HS-27A (cell line): ENCODE measurements at places on chromosomes 3 and 15.

DNA sequence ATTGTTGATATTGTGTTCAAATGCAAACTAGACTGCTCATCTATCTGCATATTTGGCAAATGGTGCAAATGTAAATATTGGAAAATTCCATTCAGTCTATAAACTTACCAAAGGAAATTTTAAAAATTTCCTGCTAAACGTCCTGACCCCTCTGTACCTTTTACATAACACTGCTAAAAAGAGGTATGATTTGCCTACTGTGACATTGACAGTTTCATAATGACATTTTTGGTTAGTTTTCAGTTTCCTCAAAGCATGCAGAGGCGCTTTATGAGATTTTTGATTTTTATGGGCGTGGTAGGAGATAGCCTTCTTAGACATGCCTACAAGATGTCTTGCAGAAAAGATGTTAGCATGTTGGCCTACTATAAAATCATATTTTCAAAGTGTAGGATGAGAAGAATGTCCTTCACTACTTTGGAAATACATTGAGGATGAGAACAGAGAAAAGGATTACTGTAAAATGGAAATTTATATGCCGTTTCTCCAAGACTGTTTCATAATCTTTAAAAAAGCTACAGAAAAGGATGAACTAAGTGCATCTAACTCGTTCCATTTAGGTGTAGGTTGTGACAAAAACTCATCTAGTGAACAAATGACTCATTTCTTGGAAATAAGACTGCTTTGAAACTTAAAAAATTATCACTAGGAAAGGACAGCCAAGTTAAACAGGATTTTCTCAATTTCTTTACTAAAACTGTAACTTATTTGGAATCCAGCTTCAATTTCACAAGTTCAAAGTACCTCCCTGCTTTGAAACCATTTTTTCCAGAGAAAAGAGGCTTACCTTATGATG lies 14.5 kb upstream of the ISLR start:
- no peak for DNase-seq

DNA sequence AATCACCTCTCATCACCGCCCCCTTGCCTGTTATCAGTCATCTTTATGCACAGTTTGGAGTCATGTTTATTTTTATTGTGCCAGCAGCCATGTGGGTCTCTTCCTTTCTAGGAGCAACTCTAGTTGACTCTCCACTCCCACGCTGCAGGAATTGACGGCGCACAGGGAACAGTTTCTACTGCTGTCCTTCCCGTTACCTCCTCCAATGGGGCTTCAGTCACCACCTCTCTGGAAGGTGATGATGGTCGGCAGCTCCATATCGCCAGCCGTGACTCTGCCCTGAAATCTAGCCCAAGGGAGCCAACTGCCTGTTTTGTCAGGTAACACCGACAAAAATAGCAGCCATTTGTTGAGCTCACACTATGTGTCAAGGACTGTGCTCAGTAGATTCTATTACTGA lies 35.6 kb upstream of the FAM107A start:
- no peak for DNase-seq

DNA sequence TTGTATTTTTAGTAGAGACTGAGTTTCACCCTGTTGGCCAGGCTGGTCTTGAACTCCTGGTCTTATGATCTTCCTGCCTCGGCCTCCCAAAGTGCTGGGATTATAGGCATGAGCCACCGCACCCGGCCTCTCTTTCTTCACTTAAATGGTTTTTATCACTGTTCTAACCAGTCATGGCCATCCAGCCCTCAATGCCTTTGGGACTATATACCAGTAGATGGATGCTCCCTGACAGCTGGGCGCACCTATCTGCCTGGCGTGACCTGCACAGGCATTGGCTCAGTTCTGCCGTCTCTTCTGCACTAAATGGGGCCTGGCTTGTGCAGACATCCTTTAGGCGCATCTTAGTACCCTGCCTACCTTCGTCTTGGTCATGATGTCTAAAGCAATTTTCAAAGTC lies 233.4 kb downstream of the ADAMTS17 start:
- DNase-seq = no peak

GRCh38 chr3:16849229-16849628 lies 35.5 kb upstream of the PLCL2 start:
- no peak for DNase-seq

GRCh38 chr3:129974564-129974832 lies at the start of gene TRH:
TSS of gene TRH (plus strand) at chr3:129974720. CDS start at chr3:129975817, 1,097 bp downstream.
- DNase-seq = no peak

DNA sequence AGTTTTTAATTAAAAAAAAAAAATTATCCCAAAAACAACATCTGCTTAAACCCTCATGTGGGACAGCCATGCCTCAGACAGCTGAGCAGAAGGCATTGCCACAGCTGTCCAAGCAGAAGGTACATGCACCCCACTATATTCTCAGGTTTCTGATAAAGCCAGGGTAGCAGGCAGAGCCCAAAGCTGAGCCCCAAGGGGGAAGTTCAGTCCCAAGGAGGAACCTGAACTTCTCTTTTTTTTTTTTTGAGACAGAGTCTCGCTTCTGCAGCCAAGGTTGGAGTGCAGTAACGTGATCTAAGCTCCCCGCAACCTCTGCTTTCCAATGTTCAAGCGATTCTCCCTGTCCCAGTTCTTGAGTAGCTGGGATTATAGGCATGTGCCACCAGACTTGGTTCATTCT lies 33.2 kb downstream of the MKRN2 start:
- no peak for DNase-seq

- no peak for DNase-seq
Observed at GRCh38 chr15:98902931-98903330, 104.7 kb downstream of the PGPEP1L start.

DNA sequence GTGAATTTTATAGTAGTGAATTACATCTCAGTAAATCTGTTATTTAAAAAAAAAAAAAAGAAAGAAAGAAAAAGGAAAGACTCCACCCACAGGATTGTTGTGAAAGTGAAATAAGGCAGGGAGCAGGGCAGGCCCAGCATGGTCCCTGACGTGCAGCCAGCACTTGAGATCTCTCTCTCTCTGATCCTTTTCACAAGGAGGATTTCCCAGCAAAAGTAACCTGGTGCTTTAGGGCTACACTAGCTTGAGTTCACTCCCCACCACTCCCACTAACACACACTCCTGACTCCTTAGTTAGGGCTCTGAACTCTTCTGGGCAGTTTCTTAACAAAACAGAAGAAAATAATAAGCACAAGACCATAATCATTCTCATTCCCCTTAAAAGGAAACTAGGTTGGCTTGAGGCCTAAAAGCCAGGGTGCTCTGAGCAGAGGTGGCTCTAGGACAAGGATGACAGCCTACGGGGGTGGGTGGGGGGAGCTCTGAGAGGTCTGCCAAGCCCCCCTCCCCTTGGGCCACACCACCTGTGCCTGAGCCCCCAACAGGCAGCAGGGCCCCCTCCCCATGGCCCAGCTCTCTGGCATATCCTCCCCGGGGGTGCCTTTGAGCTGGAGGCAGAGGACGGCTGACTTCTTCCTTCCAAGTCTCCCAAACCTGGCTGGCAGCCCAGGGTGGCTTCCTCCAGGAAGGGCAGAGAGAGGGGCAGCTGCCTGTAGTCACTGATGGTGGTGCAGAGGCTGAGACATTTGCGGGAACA lies 856 bp downstream of the TMEM40 start:
- no peak for DNase-seq

DNA sequence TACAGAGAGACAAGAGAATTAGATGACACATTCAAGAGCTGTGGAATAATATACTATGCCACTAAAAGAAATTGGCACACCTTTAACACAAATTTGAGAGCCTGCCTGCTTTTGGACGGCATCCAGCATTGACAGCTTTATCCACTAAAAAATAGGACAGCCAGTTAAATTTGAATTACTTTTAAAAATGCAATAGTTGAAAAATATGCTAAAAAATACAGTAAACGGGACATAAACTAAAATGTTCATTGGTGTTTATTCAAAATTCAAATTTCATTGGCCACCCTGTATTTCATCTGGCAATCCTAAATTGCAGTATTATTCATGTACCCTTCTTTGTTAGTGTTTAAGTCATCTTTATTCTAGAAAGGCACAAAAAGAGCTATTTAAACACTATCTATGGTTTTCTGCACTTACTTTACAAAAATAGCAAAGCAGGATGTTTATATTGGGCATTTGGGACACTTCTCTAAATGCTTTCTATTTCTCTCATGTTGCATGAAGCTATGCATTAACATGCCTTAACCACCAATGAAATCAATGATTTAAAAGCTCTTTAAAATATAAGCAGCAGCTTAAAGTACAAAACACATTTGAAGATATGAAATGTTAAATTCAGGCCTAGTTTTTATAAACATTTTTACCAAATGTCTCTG lies 160.1 kb downstream of the NEK10 start:
- no peak for DNase-seq
